ENCODE measurements at places on chromosomes 13 and 19.

DNA sequence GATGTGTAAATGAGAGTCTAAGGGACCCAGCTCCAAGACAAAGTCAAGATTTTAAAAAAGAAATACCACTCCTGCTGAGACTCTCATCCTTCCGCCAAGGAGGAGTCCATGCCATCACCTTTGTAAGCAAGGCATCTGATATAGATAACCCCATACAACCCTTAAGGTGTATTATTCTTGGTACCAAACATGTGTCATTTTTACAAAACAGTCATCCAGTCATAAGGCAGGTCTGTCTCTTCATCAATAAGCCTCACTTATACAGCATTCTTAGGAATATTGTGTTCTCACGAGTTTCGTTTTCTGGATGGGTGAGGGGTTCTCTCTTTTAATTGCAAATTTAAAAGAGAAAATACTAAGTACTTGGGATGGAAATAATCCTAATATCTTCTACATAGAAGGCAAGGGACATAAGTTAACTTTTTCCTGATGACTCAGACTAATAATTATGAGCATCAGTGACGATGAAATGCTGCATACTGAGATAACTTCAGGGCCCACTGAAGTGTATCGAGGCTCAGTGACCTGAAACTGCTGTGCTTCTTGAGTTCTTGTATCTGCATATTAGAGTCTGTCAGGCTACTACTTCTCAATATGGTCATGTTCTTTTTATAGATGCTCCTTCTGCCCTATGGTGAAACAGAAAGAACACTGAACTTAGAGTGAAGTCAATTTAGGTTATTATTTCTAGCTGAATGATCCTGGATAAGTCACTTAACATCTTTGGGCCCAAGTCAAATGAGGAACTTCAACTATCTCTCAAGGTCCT, 166.6 kb downstream of the KLF12 start:
- no peak for DNase-seq

GRCh38 chr13:25608181-25608580, 236.4 kb downstream of the ATP8A2 start:
- no peak for DNase-seq

DNA sequence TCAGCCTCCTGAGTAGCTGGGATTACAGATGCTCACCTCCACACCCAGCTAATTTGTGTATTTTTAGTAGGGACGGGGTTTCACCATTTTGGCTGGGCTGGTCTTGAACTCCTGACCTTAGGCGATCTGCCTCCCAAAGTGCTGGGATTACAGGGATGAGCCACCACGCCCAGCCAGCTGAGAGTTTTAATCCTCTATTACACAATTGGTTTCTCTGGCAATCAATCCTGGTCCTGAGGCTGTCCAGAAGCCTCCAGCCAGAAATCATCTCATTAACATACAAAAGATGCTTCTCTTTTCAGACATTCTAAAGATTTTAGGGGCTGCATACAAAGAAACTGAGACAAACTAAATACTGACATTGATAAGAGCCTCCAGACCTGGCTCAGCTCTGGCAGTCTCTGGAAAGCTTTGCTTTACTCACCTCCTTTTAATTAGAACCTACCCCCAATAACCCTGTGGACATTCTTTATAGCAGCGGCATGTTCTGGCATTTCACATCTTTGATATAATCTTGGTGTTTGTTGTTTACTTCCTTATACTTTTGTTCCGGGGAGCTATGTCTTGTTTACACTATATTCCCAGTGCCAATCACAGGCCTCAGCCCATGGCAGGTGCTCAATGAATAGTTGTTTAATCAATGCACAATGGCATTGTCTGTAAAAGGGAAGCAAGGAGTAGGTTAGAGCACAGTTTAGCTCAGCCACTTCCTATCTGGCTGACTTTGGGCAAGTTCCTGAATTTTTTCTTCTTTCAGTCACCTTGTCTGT, 4.1 kb upstream of the ZNF724 start:
- no peak for DNase-seq

DNA sequence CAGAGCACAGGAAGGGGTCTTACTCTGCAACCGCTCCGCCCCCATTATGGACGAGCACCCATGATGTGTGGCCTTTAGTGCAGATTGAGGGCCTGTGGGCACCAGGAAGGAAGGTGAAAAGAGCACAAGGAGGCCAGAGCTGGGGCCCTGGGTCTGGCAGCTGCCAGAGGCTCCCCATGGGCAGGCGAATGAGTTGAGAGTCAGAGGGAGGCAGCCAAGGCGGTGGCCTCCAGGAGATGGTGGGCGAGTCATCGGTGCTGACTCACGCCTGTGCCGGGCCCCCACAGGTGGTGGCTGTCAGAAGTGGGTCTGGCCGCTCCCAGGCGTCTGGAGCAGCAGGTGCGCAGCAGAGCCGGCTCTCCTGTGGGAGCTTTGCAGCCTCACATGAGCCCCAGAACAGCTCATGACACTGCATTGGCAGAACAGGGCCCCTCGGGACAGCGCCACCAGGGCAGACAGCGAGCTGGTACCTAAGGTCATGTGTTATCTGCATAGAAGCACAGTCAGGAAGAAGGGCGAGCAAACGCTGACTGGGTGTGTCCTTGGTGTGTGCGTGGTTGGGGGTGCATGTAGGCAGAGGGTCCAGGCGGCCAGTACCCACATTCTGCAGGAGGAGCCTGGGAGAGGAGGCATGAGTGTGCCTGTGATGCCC, 68.8 kb downstream of the CHST8 start:
- DNase-seq = no peak

- DNase-seq = no peak
Measured at GRCh38 chr13:76198568-76199163, 562.5 kb downstream of the LMO7 start.

DNA sequence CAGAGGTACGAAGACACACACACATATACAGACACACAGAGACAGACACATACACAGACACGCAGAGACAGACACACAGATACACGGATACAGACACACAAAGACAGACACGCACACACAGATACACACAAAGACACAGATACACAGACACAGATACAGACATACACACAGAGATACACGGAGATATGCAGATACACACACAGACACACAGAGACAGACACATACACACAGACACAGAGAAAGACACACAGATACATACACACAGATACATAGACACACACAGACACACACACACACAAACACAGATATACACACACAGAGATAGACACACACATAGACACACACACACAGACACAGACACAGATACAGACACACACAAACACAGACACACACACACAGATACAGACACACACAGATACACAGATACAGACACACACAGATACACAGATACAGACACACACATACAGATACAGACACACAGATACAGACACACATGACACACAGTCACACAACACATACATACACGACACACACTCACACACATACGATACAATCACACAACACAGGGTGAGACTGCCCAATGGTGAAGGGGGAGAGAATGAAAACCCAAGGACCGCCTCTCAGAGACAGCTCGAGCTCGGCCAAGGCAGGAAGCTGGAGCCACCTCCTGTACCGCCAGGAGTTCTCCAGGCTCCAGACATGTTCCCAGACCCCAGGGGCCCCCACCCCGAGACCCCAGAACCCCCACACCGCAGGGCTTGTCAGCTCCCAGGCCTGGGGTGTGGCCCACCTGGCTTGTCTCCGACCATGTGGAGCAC, 8.8 kb upstream of the CCER2 start:
- DNase-seq = no peak

- DNase-seq = no peak
Measured at GRCh38 chr19:31354316-31354715, 5.1 kb upstream of the TSHZ3 start.

- DNase-seq = no peak
Measured at GRCh38 chr19:1455336-1456120, 5.6 kb downstream of the APC2 start.

DNA sequence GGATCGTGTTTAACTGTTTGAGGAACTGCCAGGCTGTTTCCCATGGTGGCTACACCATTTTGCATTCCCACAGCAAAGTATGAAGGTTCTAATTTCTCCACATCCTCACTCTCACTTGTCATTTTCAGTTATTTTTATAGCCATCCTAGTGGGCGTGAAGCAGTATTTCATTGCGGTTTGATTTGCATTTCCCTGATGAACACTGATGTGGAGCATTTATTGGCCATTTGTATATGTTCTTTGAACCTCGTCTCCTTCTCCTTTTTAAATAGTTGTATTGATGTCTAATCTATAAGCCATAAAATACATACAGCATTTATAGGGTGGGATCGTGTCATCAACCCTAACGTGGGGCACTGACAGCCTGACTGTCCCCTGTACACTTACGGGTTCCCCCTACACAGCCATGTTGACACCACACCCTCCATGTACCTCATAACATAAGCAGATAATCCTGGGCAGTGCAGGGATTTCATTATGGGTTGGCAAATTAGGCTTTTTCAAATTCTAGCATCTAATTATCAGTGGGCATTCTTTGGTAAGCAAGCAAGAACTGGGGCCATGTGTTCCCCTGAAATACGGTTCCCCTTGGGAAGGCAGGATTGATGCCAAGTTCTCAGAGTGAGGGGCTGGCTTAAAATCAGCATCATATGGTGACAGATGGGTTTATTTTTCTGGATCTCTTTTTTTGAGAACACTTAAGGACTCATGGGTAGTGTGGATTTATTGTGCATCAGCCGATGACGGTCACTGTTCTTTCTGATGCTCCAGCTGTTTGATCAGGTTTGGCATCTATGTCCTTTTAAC, 11.6 kb upstream of the ZBTB45 start:
- DNase-seq = no peak
